ENCODE measurements at places on chromosomes 2 and 18.

- DNase-seq, result no peak
Measured at GRCh38 chr2:239804161-239805042, 220.7 kb downstream of the NDUFA10 start.

DNA sequence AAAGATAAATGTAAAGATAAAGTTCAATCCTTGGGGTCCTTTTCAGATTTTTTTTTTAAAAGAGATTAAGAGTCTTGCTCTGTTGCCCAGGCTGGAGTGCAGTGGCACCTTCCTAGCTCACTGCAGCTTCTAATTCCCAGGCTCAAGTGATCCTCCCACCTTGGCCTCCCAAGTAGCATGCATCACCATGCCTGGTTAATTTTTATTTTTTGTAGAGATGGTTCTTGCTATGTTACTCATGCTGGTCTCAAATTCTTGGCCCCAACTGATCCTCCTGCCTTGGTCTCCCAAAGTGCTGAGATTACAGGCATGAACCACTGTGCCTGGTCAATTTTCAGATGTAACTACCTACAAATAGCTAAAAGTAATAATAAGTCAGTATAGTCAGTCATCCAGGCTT, 21.1 kb downstream of the NFE2L2 start:
- DNase-seq, result no peak

DNA sequence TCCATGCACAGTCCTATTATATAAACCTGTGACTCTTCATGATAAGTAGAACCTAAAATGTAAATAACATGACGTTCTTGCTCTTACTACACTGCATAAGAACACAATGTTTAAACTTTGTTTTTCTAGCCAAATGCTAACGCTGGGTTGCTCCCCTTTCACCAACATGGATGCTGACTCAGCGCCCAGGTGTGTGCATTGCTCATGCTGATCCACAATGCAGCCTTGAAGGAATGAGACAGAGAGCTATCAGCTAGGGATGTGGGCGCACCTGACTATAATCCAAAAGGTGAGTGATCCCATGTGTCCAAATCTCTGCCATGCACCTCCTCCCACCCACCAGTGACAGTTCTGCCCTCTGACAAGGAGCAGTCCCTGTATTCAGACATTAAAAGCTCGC, 235.0 kb downstream of the IRS1 start:
- DNase-seq, result no peak

- DNase-seq, result no peak
Measured at GRCh38 chr2:239220981-239221396, 179.8 kb downstream of the HDAC4 start.

DNA sequence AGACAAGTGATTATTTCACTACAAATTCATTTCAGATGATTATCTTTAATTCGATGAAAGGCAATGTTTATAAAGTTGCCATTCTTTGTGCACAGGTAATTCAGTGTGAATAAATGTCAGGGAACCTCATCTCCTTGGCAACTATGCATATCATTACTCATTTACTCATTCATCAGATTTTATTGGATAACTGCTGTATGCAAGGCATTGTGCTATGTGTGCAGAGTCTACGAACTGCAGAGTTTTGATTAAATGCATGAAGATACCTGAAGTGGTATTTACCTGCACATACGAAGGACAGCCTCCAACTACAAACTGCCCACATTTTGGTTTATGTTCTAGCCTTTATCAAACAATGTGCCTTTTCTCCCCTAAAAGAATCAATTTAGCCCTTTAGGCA, 3.5 kb downstream of the RND3 start:
- DNase-seq, result no peak

- DNase-seq, result no peak
Measured at GRCh38 chr2:81984969-81985637, 1680.6 kb upstream of the LRRTM1 start.

GRCh38 chr18:55387139-55387984, 200.6 kb downstream of the TCF4 start:
- no peak for DNase-seq

DNA sequence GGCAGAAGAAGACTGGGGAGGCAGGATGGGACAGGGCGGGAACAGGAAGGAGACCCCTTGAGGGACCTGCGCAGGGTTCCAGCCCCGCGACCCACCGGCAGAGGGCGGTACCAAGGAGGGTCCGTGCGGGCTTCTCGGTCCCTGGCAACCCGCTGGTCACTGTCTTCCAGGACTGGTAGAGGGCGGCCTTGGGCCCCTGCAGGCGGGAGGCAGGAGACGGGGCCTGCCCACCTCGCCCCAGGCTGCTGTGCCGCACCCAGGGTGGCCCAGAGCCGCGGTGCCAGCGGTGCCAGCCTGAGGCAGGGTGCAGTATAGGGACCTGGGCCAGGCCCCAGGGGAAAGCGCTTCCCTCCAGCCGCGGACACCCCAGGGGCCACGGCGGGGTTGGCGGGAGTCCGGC, 34.5 kb downstream of the NEURL3 start:
- peak; percentile 29 for DNase-seq
